Stimulated activated naive B cell treated with anti-CD40 and anti-IgM and Interleukin-4, amounts not matched to agents 10 μg/mL and 1 μg/mL and 100 μg/mL, for 72 hours (primary cell): ENCODE measurements at places on chromosomes 16 and 17.
A peak's percentile ranks its signal among the peaks of the same experiment; 100 is the strongest.

DNA sequence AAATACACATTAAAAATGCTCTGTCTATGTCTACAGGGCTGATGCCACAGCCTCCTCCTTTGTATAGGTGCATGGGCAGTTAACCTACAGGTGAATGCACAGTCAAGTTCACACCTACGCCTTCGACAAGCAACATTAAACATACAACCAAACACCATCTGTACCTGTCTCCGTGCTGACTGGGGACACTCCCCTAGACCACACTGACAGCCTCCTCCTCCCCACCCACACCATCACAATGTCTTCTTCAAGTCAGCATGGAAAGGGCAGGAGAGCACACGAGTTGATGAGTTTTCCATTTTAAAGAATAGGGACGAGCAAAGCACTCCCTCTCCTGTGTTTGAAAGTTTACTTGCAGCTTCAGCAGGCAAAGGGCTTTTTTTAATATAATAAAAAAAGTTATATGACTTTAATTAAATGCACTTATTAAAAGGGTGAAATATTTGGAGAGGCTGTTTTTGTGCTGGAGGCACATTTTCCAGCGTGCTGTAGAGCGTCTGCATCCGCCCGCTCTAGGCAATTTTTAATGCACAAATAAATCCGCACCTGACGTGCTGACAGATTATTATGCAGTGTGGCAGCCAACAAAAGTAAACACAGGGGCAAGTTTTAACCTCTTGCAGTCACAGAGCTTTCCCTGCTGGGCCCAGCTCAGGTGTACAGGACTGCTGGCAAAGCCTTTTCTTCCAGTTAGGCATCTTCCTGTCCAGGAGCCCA, 367.9 kb downstream of the SOX9 start:
- DNase-seq = no peak
- no peaks in the 10 kb centered on the region for H3K36me3 ChIP-seq
- H3K27ac ChIP-seq = no peak overlapping the region
- H3K27me3 ChIP-seq = peaks cover 13% of the 10 kb centered on the region

- no peaks in the 10 kb centered on the region for H3K36me3 ChIP-seq
- peaks cover 20% of the 10 kb centered on the region for H3K27me3 ChIP-seq
- no peaks in the 10 kb centered on the region for H3K4me1 ChIP-seq
- H3K4me3 ChIP-seq = no peak overlapping the region
Observed at GRCh38 chr17:33888455-33888854, 366.6 kb upstream of the CCL2 start.

- DNase-seq = no peak
- peaks cover 26% of the 10 kb centered on the region for H3K4me1 ChIP-seq
- no peak overlapping the region for H3K27ac ChIP-seq
- H3K4me3 ChIP-seq = no peak overlapping the region
- no peaks in the 10 kb centered on the region for H3K36me3 ChIP-seq
- peaks cover 24% of the 10 kb centered on the region for H3K27me3 ChIP-seq
Observed at GRCh38 chr17:58234512-58234911, 3.9 kb upstream of the LPO start.

- peaks cover 16% of the 10 kb centered on the region for H3K27me3 ChIP-seq
- no peaks in the 10 kb centered on the region for H3K4me1 ChIP-seq
- H3K36me3 ChIP-seq = no peaks in the 10 kb centered on the region
- H3K27ac ChIP-seq = no peak overlapping the region
- no peak for DNase-seq
- H3K4me3 ChIP-seq = no peak overlapping the region
Observed at GRCh38 chr16:74752258-74752657, 22.4 kb downstream of the FA2H start.

DNA sequence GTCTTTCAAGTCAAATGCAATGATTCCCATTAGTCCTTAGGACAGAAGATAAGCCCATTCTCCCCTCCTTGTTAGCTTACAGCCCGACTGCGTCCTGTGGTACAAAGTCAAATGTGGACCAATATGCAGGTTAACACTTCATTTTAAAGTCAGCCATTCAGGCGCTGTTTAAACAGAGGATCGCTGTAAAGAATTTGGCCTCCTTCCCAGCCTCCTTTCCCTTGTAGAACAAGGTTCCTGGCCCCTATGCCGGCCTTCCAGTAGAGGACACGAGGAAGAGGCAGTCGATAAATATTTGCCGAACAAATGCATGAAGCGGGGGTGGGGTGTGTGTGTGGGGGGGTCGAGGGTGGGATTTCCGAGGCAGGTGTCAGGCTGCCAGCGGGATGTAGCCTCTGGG, 4.3 kb downstream of the SDK2 start:
- H3K36me3 ChIP-seq = no peaks in the 10 kb centered on the region
- H3K4me1 ChIP-seq = peaks cover 35% of the 10 kb centered on the region
- no peak overlapping the region for H3K4me3 ChIP-seq
- no peak overlapping the region for H3K27ac ChIP-seq
- DNase-seq = no peak

DNA sequence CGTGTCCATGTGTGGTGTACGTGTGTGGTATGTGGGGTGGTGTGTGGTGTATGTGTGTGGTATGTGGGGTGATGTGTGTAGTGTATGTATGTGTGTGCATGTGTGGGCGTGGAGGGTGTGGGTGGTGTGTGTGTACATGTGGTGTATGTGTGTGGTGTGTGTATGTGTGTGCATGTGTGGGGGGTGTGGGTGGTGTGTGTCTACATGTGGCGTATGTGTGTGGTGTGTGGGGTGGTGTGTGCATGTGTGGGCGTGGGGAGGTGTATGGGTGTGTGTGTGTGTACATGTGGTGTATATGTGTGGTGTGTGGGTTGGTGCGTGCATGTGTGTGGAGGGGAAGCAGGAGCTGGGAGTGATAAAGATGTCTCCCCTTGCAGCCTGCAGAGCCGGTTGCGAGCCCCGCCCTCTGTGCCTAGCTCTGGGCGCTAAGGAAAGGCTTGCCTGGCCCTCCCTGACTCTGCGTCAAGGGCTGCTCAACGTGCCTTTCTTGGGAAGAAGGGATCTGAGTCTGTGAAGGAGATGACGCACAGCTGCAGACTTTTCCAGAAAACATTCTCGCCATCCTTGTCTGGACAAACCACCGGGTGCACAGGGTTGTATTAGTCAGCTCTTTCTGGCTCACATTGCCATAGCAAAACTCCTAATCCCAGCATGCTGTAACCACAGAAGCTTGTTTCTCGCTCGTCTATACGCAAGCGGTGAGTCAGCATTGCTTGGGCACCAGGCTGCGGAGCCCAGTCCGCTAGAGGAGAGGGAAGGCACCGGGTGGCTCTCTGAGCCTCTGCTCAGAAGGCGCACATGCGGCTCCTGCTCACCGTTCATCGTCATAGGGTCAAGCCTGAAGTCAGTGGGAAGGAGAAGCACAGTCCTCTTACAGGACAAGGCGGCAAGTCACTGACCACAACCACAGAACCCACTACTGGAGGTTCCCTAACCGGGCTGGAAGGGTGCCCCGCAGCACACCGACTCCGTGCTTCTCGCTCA, 2.0 kb upstream of the CD300H start:
- H3K4me3 ChIP-seq = no peak overlapping the region
- peak; percentile 9 for DNase-seq
- H3K27me3 ChIP-seq = peaks cover 63% of the 10 kb centered on the region
- H3K4me1 ChIP-seq = peaks cover 19% of the 10 kb centered on the region
- H3K27ac ChIP-seq = no peak overlapping the region

DNA sequence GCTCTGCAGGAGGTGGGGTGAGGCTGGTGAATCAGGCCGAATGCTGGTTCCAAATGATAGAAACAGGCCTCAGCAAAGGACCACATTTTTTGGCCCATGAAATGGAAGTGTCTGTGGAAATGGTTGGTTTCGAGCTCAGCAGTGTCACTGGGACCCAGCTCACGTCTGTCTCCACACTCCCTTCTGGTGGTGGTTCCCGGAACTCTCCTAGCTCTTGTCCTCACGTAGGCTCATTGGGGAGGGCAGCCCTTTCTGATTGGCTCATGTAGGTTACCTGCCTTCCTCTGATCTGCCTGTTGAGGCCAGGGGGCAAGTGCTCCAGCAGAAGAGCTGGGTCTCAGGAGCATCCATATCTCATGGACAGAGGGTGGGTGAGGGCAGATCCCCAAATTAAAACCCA, 4.0 kb downstream of the ALG1 start:
- H3K4me3 ChIP-seq = no peak overlapping the region
- DNase-seq = no peak
- no peak overlapping the region for H3K27ac ChIP-seq
- peaks cover 29% of the 10 kb centered on the region for H3K4me1 ChIP-seq

GRCh38 chr17:80279895-80280294, 19.2 kb downstream of the RNF213 start:
- H3K27ac ChIP-seq = peak overlapping the region; percentile 0
- peaks cover 48% of the 10 kb centered on the region for H3K36me3 ChIP-seq
- H3K4me3 ChIP-seq = no peak overlapping the region
- no peak for DNase-seq
- no peaks in the 10 kb centered on the region for H3K27me3 ChIP-seq
- H3K4me1 ChIP-seq = peaks cover 17% of the 10 kb centered on the region

DNA sequence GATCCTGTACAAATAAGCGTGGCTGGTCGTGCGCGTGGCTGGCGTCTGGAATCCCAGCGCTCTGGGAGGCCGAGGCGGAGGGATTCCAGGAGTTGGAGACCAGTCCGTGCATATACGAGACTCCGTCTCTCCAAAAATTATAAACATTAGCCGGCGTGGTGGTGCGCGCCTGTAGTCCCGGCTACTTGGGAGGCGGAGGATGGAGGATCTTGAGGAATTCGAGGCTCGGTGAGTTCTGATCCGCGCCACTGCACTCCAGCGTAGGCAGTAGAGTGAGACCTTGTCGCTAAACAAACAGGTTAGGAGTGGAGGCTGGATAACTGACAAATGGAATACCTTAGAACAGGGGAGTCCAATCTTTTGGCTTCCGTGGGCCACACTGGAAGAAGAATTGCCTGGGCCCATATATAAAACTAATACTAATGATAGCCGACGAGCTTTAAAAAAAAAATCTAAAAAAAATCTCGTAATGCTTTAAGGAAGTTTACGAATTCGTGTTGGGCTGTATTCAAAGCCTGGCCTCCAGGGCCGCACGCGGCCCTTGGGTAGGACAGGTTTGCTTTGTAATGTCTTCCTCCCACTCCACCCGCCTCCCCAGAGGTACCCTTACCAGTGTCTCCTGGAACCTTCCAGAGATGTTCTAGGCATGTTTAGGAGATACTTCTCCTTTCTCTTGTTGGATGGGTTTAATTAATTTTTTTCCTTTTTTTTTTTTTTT, 909 bp upstream of the RSL1D1 start:
- DNase-seq = no peak
- peaks cover 57% of the 10 kb centered on the region for H3K36me3 ChIP-seq
- peak overlapping the region; percentile 97 for H3K4me3 ChIP-seq
- H3K4me1 ChIP-seq = peaks cover 22% of the 10 kb centered on the region
- H3K27ac ChIP-seq = peak overlapping the region; percentile 95

GRCh38 chr16:83433201-83433600, 374.6 kb upstream of the HSBP1 start:
- no peaks in the 10 kb centered on the region for H3K4me1 ChIP-seq
- no peaks in the 10 kb centered on the region for H3K36me3 ChIP-seq
- H3K4me3 ChIP-seq = no peak overlapping the region
- no peak overlapping the region for H3K27ac ChIP-seq
- H3K27me3 ChIP-seq = peaks cover 10% of the 10 kb centered on the region

DNA sequence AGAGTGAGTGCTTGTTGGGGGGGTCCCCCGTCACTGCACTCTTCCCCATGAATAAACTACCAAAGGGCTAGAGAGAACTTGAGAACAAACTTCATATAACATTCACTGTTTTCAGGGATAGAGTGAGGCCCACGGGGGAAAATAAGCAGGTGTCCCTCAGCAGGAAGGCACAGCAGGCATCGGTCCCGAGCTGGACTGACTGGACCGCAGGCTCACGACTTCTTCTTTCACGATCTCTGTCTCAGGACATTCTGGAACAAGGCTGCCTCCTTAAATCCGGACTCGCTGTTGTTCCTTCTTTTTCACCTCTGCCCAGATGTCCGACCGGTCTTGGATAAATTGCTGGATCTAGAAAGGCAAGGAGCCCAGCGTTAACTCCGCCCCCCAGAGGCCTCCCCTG, 14.8 kb downstream of the CCDC42 start:
- DNase-seq = no peak
- H3K36me3 ChIP-seq = no peaks in the 10 kb centered on the region
- H3K27me3 ChIP-seq = peaks cover 13% of the 10 kb centered on the region
- H3K4me3 ChIP-seq = no peak overlapping the region

GRCh38 chr17:63639125-63639524, 16.9 kb downstream of the MAP3K3 start:
- H3K27me3 ChIP-seq = no peaks in the 10 kb centered on the region
- no peak for DNase-seq
- H3K27ac ChIP-seq = no peak overlapping the region
- peaks cover 7% of the 10 kb centered on the region for H3K4me1 ChIP-seq
- H3K4me3 ChIP-seq = no peak overlapping the region
- H3K36me3 ChIP-seq = peaks cover 18% of the 10 kb centered on the region

- peaks cover 16% of the 10 kb centered on the region for H3K4me1 ChIP-seq
- no peak for DNase-seq
Observed at GRCh38 chr17:8283356-8283755, 5.1 kb upstream of the RANGRF start.

DNA sequence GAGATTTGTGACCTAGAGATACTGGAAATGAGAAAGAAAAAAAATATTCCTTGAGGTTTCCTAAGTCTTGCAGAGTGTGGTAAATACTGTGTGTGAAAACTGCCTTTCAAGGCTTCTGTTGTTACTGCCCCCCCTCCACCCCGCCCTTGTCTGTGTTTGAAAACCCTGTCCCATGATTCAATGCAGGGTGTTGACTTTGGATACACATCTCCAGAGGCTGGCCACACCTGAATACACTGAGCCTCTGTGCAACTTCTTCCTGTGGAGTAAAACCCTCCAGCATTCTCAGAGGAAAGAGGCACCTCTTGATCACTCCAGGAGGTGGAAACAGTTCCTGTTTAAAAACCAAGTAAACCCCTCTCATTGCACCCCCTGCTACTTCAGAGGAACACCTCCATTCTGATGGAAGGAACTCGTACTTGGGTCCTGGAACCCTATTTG, 123.0 kb upstream of the CACNG5 start:
- H3K4me1 ChIP-seq = peaks cover 2% of the 10 kb centered on the region
- no peak overlapping the region for H3K4me3 ChIP-seq
- DNase-seq = no peak
- peaks cover 4% of the 10 kb centered on the region for H3K27me3 ChIP-seq
- H3K27ac ChIP-seq = no peak overlapping the region
